ENCODE measurements at places on chromosomes 2 and 18. TPM values are rescaled to one million over a fixed set of nuclear protein-coding genes. Genes with fewer than 3 reads are reported as not detected.

DNA sequence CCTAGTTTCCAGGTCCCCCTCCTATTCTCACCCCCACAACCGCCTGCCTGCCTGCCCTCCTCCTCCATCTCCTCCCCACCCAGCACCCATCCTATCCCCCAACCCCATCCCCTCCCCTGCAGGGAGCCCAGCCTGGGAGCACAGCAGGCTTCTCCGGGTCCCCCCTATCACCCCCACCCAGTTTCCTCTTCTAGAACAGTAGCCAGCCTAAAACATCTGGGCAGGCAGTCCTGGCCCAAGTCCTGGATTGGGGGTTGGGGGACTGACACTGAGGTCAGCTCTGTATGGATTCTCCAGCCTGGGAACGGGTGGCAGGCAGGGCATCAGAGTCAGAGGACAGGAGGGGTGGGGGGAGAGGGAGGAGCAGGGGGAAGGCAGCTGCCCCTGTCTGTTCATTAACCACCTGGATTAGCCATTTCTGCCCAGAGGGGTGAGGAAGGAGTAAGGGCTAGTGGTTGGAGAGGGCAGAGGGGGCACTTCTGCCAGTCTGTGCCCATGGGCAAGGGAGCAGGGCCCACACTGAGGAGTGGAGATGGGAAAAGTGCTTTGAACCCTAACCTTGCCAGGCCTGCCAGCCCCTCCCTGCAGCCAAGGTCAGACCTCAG lies 60.0 kb downstream of the TNS1 start:
- H3K4me1 ChIP-seq: peaks cover 29% of the 10 kb centered on the region
- peak overlapping the region; percentile 54 for H3K4me3 ChIP-seq
- no peak for DNase-seq

GRCh38 chr2:235494716-235495372 lies 1.0 kb downstream of the AGAP1 start:
- H3K4me3 ChIP-seq: peak overlapping the region; percentile 78
- H3K27ac ChIP-seq: peak overlapping the region; percentile 51
- H3K27me3 ChIP-seq: no peaks in the 10 kb centered on the region
- peak; percentile 40 for DNase-seq

DNA sequence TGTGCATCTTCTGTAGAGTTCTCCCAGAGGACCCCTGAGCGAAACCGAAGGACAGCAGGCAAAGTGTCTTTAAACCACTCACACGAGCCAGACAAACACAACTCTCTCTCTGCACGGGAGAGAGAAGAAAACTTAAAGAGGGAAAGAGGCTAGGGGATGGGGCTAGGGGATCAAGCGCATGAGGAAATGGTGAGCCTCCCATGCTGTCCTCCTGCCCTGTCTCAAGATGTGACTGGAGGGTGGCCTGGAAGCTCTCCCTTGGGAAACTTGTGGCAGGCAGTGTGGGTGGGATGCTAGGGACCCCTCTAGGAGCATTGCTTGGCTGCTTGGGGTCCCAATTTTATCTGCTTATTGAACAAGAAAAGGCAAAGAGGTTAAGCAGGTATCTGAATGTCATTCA lies 44.5 kb downstream of the CYP26B1 start:
- H3K4me1 ChIP-seq: no peaks in the 10 kb centered on the region
- no peak overlapping the region for H3K27ac ChIP-seq
- no peaks in the 10 kb centered on the region for H3K27me3 ChIP-seq
- no peak overlapping the region for H3K4me3 ChIP-seq

- no peaks in the 10 kb centered on the region for H3K27me3 ChIP-seq
- no peak overlapping the region for H3K27ac ChIP-seq
- DNase-seq: no peak
- H3K36me3 ChIP-seq: no peaks in the 10 kb centered on the region
- H3K4me1 ChIP-seq: no peaks in the 10 kb centered on the region
- H3K4me3 ChIP-seq: no peak overlapping the region
Measured at GRCh38 chr2:222074674-222075073, 224.1 kb downstream of the PAX3 start.

- no peak for DNase-seq
- no peaks in the 10 kb centered on the region for H3K4me1 ChIP-seq
- H3K4me3 ChIP-seq: no peak overlapping the region
- no peaks in the 10 kb centered on the region for H3K27me3 ChIP-seq
Measured at GRCh38 chr18:50726960-50727589, 92.7 kb downstream of the MRO start.

GRCh38 chr18:33750366-33750765 lies 172.3 kb downstream of the ASXL3 start:
- H3K27me3 ChIP-seq: no peaks in the 10 kb centered on the region
- no peak overlapping the region for H3K4me3 ChIP-seq
- no peaks in the 10 kb centered on the region for H3K4me1 ChIP-seq
- peak; percentile 32 for DNase-seq
- no peaks in the 10 kb centered on the region for H3K36me3 ChIP-seq
- H3K27ac ChIP-seq: no peak overlapping the region

DNA sequence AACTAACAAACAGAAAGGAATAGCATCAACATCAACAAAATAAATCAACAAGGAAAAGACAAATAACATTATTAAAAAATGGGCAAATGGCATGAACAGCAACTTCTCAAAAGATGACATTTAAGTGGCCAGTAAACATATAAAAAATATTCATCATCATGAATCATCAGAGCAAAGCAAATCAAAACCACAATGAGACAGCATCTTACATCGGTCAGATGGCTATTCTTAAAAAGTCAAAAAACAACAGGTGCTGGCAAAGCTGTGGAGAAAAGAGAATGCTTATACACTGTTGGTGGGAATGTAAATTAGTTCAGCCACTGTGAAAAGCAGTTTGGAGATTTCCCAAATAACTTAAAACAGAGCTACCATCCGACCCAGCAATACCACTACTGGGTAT lies 327.1 kb downstream of the CMPK2 start:
- no peaks in the 10 kb centered on the region for H3K36me3 ChIP-seq
- no peaks in the 10 kb centered on the region for H3K4me1 ChIP-seq
- peak; percentile 31 for DNase-seq
- H3K4me3 ChIP-seq: no peak overlapping the region
- H3K27ac ChIP-seq: no peak overlapping the region
- H3K27me3 ChIP-seq: no peaks in the 10 kb centered on the region

DNA sequence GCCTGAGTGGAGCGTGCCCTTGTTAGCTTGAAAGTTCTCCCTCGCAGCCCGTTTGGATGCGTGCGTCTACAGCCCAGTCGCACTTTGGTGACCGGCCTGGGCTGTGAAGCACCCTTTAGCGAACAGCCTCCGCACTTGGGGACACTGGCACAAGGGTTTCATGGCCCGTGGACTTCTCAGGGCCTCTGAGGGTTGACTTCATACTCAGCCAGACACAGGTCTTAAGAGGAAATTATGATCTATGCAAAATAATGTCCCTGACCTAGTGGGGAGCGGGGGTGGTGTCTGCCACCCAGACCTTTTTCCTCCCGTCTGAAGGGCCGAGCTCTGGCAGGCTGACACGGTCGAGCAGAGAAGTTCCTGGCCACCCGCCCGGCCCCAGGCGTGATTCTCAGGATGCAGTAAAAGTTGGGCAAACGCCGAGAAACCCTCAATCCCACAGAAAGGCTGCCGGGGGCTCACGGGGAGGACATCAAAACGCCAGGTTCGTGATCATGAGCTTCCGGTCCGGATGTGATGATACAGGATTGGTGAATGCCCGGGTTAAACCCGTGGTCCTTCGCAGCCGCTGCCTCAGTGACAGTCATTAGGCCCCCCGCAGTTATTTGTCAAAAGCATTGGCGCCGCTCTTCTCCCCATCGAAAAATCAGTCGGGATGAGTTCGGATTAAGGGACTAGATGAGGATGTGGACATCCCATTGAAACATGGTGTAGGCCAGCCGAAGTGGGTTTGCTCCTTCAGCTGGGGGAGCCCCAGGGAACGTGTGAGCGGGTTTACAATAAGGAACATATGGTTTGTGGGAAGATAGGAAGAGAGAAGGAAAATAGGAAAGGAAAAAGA lies 3.6 kb upstream of the PAX3 start:
- H3K27ac ChIP-seq: no peak overlapping the region
- peaks cover 4% of the 10 kb centered on the region for H3K4me1 ChIP-seq
- no peak overlapping the region for H3K4me3 ChIP-seq
- H3K36me3 ChIP-seq: no peaks in the 10 kb centered on the region
- peaks cover 99% of the 10 kb centered on the region for H3K27me3 ChIP-seq

DNA sequence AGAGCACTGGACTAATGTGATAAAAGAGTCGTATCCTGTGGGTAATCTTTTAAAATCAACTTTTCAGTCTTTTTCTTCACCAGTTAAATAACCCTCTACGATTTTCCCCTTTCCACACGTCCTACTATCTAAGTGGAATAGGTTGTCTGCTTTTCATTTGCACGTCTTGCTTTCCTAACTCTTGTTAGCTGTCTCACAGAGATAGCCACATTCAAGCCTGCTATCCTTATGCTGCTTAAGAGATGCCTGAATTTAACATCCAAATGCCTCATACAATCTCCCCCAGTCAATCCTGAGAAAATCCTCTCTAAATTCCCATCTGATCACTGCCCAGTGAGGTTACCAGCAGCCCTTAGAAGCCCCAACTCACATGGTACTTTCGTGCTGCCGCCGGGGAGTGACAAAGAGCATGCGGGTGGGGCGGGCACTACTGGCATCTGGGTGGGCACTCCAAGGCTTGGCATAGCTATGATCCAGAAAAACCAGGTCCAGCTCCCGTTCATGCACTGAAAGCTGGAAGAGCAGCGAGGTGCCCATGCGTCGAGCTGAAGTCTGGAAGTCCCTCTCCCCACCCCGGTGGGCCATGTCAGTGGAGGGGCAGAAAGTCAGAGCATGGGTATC lies 1.5 kb downstream of the KANSL3 start:
- peak overlapping the region; percentile 78 for H3K4me3 ChIP-seq
- DNase-seq: peak; percentile 9
- peak overlapping the region; percentile 85 for H3K27ac ChIP-seq
- peaks cover 2% of the 10 kb centered on the region for H3K4me1 ChIP-seq
- H3K27me3 ChIP-seq: no peaks in the 10 kb centered on the region

GRCh38 chr18:45580127-45580526 lies 35.1 kb upstream of the SLC14A2 start:
- H3K4me3 ChIP-seq: no peak overlapping the region
- H3K4me1 ChIP-seq: no peaks in the 10 kb centered on the region

- no peaks in the 10 kb centered on the region for H3K36me3 ChIP-seq
- no peak overlapping the region for H3K4me3 ChIP-seq
- H3K4me1 ChIP-seq: no peaks in the 10 kb centered on the region
- no peak for DNase-seq
Measured at GRCh38 chr18:23059541-23060465, 75.5 kb upstream of the CABLES1 start.

- no peak overlapping the region for H3K27ac ChIP-seq
- DNase-seq: no peak
- no peaks in the 10 kb centered on the region for H3K36me3 ChIP-seq
- H3K4me1 ChIP-seq: no peaks in the 10 kb centered on the region
- H3K4me3 ChIP-seq: no peak overlapping the region
- H3K27me3 ChIP-seq: no peaks in the 10 kb centered on the region
Measured at GRCh38 chr2:183383854-183384253, 259.6 kb downstream of the NUP35 start.

- H3K4me1 ChIP-seq: no peaks in the 10 kb centered on the region
- peak; percentile 50 for DNase-seq
- H3K27me3 ChIP-seq: no peaks in the 10 kb centered on the region
- no peaks in the 10 kb centered on the region for H3K36me3 ChIP-seq
Measured at GRCh38 chr2:150978053-150978452, 283.6 kb downstream of the RBM43 start.

DNA sequence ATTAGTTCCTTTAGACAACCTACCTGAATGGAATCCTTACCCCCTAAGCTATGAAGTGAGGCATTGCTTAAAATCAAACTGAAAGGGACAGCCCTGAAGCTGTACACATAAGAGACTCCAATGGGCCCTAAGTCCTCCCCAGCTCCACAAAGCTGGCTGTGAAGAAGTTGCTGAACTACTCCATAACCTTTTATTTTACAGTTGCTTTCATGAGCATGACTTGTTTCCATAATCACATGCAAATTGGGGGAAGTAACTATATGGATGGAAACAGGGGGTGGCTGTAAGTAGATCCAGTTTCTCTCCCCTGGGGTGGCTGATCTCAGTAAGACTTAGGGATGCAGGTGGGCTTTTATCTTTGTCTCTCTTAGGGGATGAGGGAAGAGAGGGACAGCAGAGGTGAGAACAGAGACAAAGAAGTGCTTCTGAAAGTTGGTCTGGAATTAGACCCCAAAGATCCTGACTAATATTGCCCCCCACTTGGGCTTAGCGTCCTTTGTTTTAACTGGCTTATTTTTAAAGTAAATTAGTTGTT lies 5.5 kb downstream of the FZD5 start:
- H3K4me3 ChIP-seq: no peak overlapping the region
- H3K36me3 ChIP-seq: no peaks in the 10 kb centered on the region
- H3K27ac ChIP-seq: no peak overlapping the region
- no peak for DNase-seq
- no peaks in the 10 kb centered on the region for H3K4me1 ChIP-seq

GRCh38 chr18:25979369-25980040 lies 110.9 kb downstream of the SS18 start:
- no peaks in the 10 kb centered on the region for H3K27me3 ChIP-seq
- H3K27ac ChIP-seq: no peak overlapping the region
- no peak for DNase-seq
- H3K4me3 ChIP-seq: no peak overlapping the region
- no peaks in the 10 kb centered on the region for H3K36me3 ChIP-seq

DNA sequence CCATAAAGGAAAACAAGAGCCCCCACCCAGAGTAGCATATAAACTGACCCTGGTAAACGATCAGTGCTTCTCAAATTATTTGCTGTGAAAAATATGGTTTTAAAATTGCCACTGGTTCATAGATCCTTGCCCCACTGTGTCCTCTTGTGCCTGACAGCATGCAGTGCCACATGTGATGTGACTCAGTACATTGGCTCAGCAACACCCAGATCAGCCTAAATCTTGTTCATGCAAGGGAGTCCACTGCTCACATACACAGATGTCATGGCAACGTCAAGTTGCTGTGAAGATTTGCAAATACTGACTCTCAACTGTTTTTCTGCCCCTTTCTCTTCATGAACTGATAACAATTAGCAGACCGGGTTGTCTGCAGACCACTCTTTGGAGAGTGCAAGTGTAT lies 91.0 kb downstream of the TMEM182 start:
- H3K27me3 ChIP-seq: no peaks in the 10 kb centered on the region
- no peak for DNase-seq
- H3K27ac ChIP-seq: no peak overlapping the region
- H3K4me1 ChIP-seq: no peaks in the 10 kb centered on the region

DNA sequence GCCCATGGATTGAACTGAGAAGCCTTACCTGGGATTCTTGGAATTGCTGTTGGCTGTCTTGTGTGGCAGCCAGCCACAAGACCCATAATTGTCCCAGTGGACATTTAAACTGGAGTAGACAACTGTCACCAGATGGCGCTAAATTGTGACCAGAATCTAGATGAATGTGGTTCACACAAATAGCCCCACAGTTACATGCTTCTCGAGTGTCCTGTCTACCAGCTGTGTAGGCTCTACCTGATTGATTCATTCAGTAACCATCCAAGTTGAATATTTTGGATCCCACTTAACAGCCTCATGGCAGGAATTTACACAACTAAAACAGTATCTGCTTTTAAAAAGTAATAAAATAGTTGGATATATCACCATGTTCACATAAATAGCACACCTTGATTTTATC lies 73.2 kb downstream of the MAP4K4 start:
- H3K27me3 ChIP-seq: no peaks in the 10 kb centered on the region
- H3K27ac ChIP-seq: no peak overlapping the region
- H3K36me3 ChIP-seq: no peaks in the 10 kb centered on the region
- H3K4me1 ChIP-seq: peaks cover 2% of the 10 kb centered on the region

GRCh38 chr18:35123811-35124210 lies 82.6 kb downstream of the MAPRE2 start:
- no peaks in the 10 kb centered on the region for H3K36me3 ChIP-seq
- no peak overlapping the region for H3K27ac ChIP-seq
- DNase-seq: no peak
- H3K4me1 ChIP-seq: no peaks in the 10 kb centered on the region
- H3K4me3 ChIP-seq: no peak overlapping the region

RNF144A gene
- 0.17 TPM for total RNA-seq

GPR35 gene
- total RNA-seq: 1.2 TPM

TEX44 gene
- not detected for total RNA-seq

KRTCAP3 gene
- total RNA-seq: not detected

TRPM8 gene
- total RNA-seq: under 0.01 TPM
